ENCODE measurements at places on chromosomes 2 and 18.

GRCh38 chr2:241853651-241854341 lies 4.9 kb downstream of the PDCD1 start:
- peak; percentile 39 for DNase-seq

DNA sequence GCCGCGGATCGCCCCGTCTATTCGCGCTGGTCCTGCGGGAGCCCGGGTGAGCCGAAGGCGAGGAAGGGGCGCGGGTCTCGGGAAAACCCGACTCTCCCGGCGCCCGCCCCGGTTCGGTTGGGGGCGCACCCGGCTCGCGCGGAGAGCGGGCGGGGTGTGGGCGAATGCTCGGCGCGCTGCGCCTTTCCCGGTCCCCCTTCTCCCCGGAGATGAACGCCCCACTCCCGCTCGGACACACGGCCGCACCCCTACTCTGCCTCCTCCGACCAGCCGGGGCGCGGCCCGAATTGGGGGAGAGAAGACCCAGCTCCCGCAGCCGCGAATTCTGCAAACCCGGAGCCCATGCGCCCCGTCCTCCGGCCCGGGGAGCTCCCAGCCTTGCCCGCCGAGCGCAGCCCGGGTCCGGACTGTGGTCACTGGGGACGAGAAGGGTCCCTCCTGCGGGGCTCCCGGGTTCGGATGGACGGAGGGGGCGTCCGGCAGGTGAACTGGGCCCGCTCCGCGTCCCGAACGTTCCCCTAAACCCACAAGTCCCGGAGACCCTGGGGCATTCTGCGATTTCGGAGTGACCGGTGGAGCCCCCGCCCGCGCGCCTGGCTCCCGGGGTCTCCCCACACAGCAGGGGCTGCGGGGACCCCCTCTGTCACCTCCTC lies 734 bp downstream of the KCNG2 start:
- no peak for DNase-seq

DNA sequence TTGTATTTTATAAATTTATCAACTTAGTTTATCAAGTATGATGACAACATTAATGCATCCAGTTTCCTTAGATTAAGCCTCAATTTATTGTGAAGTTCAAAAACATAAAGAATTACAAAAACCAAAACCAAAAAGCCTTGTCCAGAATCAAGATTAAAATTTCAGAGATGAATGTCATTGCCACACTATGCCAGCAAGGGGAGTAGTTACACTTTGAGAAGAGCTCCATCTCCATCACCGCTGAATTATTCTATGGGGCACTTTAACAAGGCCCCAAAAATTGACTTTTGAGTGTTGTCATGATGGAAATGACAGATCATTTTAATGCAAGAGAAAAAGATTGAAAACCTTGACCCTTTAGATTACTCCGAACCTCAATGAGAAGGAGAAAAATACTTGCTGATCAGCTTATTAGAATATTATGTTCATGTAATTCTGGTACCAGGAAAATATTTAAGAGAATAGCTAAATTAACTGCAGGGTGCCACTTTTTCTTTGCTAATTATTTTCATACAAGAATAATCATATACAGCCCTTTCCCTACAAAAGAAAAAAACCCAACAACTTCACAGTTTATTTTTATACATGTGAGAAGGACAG lies 152.5 kb upstream of the AQP4 start:
- no peak for DNase-seq

GRCh38 chr2:69465513-69466456 lies 28.6 kb upstream of the NFU1 start:
- peak; percentile 65 for DNase-seq

GRCh38 chr2:177398290-177398683 lies 5.7 kb downstream of the AGPS start:
- no peak for DNase-seq

- DNase-seq = no peak
Measured at GRCh38 chr18:61854578-61855448, 38.0 kb downstream of the RNF152 start.

- no peak for DNase-seq
Measured at GRCh38 chr18:9329471-9329870, 5.1 kb upstream of the TWSG1 start.
